ENCODE measurements at places on chromosomes 3 and 15.

DNA sequence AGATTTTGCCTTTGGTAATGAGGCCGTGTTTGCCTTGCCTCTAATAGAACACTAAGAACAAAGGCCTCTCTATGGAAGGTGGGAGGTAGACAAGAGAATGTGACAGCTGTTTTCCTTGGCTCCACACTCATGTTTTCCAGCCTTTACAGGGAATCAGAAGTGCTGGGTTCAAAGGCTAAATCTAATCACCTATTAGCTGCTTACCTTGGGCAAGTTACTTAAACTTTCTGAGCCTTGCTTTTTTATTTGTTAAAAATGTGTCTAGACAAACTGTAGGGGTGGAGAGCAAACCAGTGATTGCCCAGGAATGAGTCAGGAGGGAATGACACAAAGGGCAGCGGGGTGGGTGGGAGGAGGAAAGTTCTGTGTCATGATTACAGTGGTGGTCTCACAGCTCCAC lies 179.0 kb downstream of the P3H2 start:
- no peak for DNase-seq

GRCh38 chr3:56593455-56594158 lies 36.6 kb downstream of the CCDC66 start:
- no peak for DNase-seq

DNA sequence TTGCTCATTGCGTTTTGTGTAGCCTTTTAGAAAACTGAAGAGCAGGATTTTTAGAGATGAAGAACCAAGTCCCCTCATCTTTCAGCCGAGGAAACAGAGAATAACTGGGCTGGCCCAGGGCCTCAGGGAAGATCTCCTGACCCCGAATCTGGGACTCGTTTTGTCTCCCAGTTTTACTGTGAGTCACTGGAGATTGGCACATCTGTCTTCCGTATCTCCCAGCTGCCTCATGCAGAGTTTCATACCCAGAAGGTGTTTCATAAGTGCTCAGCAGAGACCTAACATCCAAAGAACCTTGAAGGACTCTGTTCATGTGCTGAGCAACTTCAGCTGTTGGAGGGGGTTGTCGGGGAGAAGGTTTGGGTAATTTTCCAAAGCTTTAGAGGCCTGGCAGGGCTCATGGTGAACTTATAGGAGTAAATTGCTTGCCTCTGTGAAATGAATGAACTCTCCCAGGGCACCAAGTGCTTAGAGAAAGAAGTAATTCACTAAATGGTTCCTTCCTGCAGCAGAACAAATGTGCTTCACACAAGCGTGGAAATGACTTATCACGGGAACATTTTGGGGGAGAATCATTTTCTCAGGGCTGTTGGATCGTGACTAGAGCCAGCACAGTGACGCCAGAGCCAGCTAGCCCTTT lies 121.4 kb downstream of the FAM43A start:
- no peak for DNase-seq

- no peak for DNase-seq
These were observed 14.4 kb upstream of the OCA2 start for GRCh38 chr15:28113394-28114113.

DNA sequence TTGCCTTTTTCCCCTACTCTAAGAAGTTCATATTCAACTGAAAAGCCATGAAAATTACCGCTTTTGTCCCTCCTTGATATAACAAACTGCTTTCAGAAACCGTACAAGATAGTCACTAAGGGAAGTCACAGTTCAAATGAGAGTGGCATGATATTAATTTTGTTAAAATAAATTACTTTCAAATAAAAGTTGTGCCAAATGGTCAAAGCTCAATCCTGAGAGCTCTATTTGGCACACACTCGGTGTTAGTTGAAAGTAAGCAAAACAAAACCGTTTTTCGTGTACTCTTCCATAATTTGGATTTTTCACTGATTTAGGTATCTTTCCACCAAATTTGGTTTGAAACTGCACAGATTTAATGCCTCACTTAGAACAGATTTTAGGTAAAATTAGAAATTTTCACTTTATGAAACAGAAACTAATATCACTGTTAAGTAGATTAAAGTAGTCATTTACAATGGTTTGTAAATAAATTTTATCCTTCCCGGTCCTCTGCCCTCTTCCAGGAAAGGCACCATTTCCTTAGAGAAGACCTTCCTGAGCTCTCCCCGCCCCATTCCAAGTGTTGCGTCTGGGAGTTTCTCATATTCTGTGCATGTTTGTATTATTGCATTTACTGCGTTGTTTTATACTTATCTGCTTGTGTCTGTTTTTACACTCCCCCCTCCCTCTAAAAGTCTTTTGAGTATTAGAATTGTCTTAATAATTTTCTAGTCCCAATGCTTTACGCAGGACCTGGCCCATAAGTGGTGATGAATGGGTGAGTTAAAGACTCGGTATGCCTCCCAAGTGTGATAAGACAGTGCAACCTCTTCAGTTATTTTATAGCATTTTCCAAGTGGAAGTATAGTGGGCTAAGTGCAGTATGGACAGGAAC lies 853 bp downstream of the TCAIM start:
- no peak for DNase-seq

DNA sequence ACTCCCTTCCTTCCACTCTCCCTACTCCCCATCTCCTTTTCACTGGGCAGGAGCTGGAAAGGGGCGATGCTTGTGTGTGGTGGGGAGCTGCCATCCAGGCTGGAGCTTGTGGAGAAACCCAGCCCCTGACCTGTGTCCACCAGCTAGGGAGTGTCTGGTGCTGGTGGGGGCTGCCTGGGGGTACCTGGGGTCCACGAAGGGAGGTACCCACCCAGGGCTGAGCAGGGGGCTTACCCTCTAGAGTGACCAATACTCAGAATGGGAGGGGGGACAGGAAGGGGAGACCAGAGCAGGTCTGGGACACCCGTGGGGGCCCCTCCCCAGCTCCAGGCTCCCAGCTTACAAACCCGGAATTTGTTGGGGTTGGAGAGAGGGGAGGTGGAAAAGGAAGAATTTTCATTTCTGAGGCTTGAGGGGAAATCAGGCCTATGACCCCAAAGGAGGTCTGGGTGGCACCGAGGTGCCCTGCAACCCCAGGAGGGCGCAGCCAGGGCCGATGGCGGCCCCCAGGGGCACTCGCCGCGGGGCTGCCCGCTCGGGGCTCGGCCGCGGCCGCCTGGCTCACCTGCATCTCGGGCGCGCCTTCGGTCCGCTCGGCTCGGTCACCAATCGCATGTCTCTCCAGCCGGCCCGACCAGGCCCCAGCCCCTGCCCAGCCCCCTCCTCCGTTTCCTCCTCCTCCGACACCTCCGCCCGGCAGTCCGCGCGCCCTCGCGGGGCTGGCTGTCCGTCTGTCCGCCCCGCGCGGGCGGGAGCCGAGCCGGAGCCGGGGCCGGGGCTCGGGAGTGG lies 773 bp downstream of the LINGO1 start:
- no peak for DNase-seq

DNA sequence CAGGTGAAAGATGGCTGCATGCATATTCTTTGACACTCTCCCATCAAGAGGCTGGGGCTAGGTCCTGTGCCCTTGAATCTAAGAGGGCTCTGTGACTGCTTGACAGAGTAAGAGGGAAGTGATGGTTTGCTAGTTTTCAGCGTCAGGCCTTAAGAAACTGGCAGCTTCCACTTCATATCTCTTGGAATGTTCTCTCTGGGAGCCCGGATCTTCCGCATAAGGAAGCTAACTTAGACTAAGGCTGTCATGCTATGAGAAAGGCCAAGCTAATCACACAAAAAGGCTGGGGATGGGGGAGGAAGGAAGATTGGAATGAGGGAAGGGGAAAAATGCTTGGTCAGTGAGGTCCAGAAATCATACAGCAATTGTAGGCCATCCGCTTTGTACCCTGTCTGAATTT lies 50.0 kb downstream of the MB21D2 start:
- DNase-seq: no peak

GRCh38 chr3:150555859-150556436 lies 9.4 kb downstream of the EIF2A start:
- DNase-seq: no peak

DNA sequence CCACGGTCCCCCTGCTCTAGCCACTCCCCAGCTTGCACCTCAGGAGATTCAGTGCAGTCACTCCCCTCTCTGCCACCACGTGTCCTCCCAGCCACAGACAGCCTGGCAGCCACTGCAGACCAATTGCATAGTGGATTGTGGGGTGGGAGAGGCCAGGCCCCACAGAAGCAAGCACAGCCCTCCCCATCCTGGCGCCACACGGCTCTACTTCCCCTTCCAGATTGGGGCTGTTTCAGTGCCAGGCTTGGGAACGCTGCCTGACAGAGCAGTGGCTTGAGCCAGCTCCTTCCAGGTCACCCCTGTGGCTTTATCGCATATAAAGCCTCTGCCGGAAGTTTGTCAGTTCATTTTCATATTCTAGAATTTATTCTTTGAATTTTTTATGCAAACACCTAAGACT lies 90.7 kb downstream of the TMEM266 start:
- peak; percentile 50 for DNase-seq

DNA sequence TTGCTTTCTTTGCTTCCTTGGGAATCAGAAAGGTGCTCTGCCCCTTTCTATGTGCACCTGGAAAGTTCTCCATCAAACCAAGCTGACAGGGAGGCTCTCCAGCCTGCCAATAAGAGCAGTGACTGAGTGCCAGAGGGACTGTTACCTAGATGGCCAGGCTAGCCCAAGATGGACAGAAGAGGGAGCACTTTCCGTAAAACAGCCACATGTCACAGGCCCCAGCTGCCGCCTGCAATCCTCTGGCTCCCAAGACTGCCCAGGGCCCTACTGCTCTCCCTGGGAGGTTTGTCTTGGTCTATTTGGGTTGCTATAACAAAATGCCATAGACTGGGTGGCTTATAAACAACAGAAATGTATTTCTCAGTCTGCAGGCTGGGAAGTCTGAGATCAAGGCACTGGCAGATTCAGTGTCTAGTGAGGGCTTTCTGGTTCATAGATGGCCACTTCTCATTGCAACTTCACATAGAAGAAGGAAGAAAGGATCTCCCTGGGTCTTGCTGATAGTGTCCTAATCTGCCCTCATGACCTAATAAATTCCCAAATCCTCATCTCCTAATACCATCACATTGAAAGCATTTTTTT lies 72.3 kb downstream of the TAMM41 start:
- DNase-seq: peak; percentile 59

DNA sequence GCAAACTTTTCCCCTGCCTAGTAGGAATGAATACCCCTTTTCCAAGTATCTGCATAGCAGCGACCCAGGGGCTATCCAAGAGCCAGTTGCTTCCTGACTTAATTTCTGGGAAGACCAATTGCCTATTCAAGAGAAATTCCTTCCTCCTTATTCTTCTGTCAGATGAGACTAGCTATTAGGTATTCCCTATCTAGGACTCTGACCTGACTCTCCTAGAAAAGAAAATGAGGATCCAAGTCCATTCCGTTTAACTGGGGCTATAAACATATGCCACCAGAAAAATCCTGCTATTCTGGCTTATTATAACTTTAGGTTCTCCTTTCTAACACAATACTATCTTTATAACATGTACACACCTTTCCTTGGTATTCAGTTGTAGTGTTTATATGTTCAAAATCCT lies 1.7 kb downstream of the HHLA2 start:
- no peak for DNase-seq

DNA sequence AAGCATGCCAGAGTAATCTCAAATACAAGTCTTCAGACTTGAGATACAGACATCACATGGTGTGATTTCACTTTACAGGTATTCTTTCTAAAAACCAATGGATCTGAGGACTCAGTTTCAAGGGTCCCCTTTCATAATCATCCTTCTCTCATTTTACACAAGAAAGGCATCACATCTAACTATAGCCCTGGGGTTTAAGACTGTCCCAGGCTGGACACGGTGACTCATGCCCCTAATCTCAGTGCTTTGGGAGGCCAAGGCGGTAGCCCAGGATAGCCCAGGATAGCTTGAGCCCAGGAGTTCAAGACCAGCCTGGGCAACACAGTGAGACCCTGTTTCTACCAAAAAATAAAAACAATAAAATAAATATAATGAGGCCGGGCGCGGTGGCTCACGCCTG lies 36.4 kb downstream of the UBP1 start:
- no peak for DNase-seq

DNA sequence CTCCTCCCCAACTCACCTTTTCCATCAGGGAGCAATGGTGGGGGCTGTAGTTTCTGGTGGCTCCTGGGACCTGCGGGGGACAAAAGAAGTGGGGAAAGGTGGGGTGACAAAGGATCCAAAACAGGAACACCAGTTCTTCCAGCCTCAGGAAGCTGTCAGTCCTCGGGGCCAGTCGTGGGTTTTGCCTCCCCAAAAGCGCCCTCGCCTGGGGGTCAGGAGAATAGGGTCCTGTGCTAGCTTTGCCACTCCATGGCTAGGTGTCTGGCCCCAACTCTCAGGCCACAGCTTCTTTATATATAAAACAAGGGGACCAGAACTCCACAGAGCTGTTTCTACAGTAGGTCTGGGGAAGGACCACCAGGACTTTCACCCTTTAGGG lies 4.0 kb downstream of the CCDC9B start:
- peak; percentile 63 for DNase-seq

- no peak for DNase-seq
These were observed 57.8 kb upstream of the GPD1L start for GRCh38 chr3:32048487-32049182.

DNA sequence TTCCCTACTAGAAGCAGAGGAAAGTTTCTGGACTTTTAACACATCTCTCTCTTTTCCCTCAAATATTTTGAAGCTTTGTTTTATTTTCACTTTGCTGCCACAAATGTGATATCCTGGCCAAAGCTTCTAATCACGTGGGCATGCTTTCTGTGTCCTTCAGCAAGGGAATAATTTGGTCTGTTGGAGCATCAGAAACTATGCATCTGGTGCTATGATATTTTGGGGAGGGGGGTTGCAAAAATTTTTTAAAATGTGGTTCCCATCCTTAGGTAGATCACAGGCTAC lies 254.2 kb downstream of the GAP43 start:
- no peak for DNase-seq

DNA sequence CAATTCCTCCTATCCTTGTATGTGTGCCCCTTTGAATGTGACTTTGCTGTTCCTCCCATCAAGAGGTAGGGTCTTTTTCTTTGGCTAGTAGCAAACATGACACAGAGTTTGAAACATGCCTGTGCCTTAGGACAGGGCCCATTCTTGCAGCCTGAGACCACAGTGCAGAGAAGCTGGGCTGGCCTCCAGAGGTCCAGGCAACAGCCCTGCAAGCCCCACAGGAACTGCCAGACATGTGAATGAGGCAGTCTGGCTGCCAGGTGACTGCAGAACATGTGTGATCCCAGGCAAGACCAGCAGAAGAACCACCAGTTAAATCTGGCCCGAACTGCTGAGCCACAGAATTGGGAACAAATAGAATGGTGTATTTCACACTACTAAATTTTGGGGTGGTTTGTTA lies 1.2 kb upstream of the HGD start:
- no peak for DNase-seq

DNA sequence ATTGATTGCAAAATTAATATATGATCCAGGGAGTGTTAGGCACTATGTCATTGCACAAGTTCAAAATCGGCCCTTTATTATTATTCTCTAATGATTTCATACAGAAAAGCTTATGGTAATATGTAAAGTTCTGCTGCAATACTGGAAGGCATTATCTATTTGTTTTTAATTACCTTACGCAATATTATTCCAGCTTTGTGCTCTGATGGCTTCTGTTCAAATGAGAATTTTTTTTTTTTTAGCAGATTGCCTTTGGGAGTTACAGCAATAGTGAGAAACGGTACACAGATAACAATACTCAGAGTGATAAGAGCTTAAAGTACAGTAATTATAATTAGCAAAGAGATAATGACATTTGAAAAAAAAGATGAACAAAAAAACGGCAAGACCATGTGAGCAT lies 602.2 kb upstream of the ALCAM start:
- no peak for DNase-seq

- no peak for DNase-seq
These were observed 37.6 kb downstream of the ICE2 start for GRCh38 chr15:60441331-60441730.
